ENCODE measurements at places on chromosomes 1 and 21. TPM values are rescaled to one million over a fixed set of nuclear protein-coding genes. Genes with fewer than 3 reads are reported as not detected.

The RSPH1 gene
- not detected for total RNA-seq

The CHD5 gene
- 0.28 TPM for total RNA-seq

The RHBDL2 gene
- 0.91 TPM for total RNA-seq

The EVA1B gene
- total RNA-seq = 159 TPM

The HAO2 gene
- not detected for total RNA-seq

The UTS2 gene
- not detected for total RNA-seq

The UBIAD1 gene
- 12.3 TPM for total RNA-seq

The AMY1B gene
- not detected for total RNA-seq

GRCh38 chr1:179384027-179384426 is 18.3 kb downstream of the AXDND1 start:
- no peak for DNase-seq

DNA sequence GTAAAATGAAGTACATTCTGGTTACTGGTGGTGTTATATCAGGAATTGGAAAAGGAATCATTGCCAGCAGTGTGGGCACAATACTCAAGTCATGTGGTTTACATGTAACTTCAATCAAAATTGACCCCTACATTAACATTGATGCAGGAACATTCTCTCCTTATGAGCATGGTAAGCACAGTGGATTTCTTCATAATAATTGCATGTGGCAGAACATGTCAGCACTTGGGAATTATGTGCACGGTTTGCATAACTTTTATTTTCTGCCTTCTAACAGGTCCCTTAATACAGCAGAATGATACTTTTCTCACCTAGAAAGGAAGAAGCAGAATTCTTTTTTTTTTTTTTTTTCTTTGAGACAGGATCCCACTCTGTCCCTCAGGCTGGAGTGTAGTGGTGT is 3.8 kb downstream of the CTPS1 start:
- no peak for DNase-seq

GRCh38 chr1:186845576-186846210 is 16.9 kb downstream of the PLA2G4A start:
- no peak for DNase-seq

DNA sequence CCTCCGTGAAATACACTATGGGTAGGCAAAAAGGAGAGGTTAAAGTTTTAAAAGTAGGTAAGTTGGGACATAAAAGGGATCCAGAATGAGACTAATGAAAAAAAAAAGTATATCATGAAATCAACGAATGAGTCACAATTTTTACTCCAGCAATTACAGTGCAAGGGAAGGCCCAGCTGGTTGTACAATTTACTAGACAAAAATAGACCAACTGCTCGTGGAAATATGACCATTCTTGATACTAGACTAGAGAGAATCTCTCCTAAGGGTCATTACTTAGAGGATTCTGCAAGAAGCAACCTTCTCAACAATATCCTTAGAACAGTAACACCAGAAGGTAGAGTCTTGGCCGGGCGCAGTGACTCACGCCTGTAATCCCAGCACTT is 55.1 kb upstream of the EFHD2 start:
- peak; percentile 48 for DNase-seq

- no peak for DNase-seq
These were observed 55.7 kb downstream of the PSMG1 start for GRCh38 chr21:39127506-39127905.

GRCh38 chr1:65955503-65955902 is 162.8 kb downstream of the PDE4B start:
- DNase-seq = no peak

DNA sequence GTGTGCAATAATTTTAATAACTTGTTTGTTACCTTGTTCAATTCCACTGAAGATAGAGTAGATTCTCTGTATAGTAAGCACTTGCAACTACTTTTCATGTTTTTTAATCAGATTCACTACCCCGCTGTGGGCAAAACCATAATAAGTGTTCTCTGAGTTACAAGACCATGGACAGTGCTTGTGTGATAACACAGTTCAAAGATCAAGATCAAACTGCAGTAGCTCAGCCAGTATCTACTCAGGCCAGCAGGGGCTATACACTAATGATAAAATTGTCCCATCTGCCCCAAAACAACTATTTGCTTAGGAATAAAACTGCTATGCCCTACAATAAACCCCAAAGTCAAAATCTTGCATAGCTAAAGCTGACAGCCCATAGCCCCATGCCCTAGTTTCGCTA is 129.6 kb downstream of the LRRC7 start:
- no peak for DNase-seq

DNA sequence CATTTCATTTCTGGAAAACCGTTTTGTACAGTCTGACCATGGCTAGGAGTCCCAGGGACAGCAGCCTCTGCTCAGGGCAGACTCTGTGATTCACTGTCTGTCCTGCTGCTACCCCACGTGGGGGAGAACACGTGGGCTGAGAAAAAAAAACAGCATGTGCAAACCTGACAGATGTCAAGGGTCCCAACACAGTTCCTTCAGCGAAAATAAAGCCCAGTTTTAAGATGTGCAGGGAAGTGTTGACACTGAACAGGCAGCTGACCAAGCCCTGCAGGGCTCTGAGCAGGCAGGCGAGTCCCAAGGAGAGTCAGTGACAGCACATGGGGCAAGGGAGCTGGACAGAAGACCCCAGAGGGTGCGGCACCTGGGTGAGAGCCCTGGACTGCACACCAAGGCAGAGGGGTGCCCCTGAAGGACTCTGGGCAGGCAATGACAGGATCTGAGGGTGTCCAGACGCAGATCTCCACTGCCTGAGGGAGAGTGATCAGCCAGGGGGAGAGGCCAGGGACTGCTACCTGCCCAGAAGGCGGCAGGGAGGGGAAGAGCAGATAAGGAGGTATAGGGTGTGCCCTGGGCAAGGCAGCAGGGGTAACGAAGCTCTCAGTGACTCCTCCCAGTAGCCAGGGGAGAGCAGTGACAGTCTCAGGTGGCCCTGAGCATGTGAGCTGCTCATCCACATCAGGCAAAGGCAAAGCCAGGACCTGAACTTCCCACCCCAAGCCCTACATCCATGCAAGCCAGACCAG is 5.1 kb upstream of the SPATC1L start:
- no peak for DNase-seq

GRCh38 chr21:15774590-15774989 is 44.8 kb downstream of the USP25 start:
- DNase-seq = no peak

DNA sequence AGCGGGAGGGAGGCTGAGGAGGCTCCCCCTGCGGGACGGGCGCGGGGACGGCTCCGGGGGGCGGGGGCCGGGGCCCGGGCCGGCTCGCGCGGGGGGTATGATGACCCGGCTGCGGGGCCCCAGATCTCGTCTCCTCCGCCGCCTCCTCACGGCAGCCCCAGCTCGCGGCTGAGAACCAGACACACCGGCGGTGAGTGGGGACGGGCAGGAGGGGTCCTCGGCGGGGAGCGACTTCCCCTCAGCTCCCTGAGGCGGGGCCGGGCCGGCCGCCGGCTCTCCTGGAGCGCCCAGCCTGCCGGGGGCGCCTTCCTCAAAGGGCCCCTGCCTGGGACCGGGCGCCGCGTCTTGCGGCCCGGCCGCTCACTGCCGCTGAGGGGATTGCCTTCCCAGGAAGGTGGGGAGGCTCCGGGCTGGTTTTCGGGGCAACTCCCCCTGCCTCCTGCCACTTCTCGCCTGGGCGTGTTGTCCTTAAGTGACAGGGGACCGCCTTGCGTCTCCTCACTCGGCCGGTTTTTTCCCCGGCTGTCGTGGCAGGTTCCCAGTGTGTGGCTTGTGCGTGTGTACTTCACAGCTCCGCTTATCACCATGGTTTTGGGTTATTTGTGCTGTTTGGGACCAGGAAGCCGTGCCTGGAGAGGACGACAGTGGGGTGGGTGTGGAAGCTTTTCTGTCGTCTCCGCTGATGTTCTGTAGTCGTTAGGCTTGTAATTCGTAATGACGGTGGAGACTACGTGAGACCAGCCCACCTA is 800 bp downstream of the HIPK1 start:
- peak; percentile 49 for DNase-seq

DNA sequence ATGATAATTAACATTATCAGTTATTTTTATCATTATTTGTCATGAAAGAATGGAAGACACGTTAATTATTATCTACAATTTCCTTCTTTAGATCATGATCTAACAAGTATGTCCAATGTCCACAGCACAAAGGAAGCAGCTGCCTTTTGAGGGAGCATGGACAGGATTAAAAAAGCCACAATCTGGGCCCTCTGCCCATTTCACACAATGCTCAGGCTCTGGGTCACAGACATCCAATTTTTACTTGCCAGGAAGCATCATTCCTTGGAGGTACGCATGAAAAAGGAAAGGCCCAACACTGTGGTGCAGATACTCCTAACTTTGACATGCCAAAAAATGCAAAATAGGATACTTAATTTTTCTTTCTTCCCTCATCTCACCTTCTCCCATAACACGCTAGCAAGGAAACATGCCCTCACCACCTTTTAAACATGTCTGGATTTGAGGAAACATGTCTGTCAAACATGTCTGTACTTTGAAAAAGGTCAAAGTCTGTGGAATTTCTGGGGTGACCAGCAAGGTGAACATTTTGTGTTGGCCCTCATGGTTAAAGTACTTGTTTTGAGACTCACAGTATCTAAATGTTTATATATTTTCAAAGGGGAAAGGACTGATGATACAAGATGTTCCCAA is 40.0 kb downstream of the GADD45A start:
- DNase-seq = peak; percentile 67

- DNase-seq = no peak
These were observed 11.7 kb downstream of the MPZ start for GRCh38 chr1:161298116-161298515.
